ENCODE measurements at places on chromosomes 6 and 20.
A peak's percentile ranks its signal among the peaks of the same experiment; 100 is the strongest.

- DNase-seq = no peak
These were observed 98.2 kb upstream of the POPDC3 start for GRCh38 chr6:105278035-105278434.

DNA sequence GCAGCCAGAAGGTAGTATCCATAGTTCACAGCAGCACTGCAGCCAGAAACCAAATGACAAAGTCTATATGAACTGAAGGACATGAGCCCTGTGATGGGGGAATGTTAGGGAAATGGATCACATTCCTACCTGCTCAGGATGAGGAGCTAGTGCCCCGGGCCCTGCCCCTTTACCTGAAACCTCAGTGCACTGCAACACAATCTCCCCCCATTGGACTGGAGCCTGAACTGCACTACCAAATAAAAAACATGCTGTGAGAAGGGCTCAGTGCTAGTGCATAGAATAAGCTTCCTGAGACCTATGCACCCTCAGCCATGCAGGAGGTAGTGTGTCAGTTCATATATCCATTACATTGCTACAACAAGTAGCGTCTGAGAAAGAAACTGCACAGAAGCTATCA, 477.8 kb downstream of the HACE1 start:
- DNase-seq = no peak

DNA sequence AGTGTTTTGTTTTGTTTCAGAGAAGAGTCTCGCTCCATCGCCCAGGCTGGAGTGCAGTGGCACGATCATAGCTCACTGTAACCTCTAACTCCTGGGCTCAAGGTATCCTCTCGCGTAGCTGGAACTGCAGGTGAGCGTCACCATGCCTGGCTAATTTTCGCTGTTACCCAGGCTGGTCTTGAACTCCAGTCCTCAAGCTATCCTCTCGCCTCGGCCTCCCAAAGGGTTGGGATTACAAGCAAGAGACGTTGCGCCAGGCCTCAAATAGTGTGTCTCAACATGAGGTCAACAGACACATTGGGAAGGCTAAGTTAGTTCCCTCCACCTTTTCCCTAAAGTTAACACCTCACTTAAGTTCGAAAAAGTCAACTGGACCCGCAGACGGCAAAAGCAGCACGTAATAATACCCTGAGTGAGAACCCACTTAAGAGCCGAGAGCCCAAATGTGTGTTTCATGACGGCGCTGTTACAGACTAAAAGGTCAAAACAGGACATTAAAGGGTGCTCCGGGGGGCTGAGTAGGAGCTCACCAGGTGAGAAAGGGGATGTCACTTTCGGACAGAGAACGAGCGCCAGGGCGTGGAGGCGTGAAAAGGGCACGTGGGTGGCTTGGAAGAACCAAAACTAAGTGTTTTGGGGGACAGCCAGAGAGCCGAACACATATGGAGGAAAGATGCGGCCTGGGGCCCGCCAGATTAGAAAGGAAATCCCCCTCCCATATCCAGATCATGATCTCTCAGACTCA, 499 bp downstream of the TTI1 start:
- DNase-seq = peak; percentile 75

GRCh38 chr6:89028774-89029173, 51.8 kb upstream of the PNRC1 start:
- DNase-seq = no peak

GRCh38 chr20:8398263-8399051, 266.4 kb downstream of the PLCB1 start:
- DNase-seq = no peak

DNA sequence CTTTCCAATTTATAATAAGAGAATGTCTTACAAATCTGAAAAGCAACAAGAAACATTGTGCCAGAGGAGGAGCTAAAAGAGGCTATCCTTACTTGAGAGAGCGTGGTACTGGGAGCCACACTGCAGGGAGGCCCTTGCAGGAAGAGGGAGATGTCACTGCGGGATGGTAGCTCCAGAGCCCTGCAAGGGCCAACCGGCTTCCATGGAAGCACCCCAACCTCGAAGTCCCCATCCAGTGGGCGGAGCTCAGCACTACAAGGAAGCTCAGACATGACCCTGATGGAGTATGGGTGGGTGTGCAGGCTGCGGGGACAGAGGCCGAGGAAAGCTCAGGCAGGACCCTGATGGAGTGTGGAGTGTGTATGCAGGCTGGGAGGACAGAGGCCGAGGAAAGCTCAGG, 57.8 kb upstream of the RPS6KA2 start:
- no peak for DNase-seq

DNA sequence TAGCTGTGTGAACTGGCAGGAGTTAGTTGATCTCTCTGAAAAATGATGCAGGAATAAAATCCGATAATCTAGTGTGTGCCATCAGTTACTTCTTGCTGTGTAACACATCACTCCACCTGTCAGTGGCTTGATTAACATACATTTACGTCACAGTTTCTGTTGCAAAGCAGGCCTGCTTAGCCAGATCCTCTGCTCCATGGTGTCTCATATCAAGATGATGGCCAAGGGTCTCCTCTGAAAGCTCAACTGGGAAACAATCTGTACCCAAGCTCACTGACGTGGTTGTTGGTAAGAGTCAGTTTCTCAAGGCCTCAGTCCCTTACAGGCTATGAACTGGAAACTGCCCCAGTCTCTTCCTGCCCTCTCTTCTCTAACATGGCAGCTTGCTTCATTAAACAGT, 51.8 kb downstream of the FOXA2 start:
- DNase-seq = no peak

GRCh38 chr6:109295109-109295773, 87.0 kb downstream of the CD164 start:
- DNase-seq = no peak
